ENCODE measurements at places on chromosomes 12 and 14. TPM values are rescaled to one million over a fixed set of nuclear protein-coding genes. Genes with fewer than 3 reads are reported as not detected.

- DNase-seq = no peak
Measured at GRCh38 chr14:51248016-51248987, 8.3 kb downstream of the TMX1 start.

DNA sequence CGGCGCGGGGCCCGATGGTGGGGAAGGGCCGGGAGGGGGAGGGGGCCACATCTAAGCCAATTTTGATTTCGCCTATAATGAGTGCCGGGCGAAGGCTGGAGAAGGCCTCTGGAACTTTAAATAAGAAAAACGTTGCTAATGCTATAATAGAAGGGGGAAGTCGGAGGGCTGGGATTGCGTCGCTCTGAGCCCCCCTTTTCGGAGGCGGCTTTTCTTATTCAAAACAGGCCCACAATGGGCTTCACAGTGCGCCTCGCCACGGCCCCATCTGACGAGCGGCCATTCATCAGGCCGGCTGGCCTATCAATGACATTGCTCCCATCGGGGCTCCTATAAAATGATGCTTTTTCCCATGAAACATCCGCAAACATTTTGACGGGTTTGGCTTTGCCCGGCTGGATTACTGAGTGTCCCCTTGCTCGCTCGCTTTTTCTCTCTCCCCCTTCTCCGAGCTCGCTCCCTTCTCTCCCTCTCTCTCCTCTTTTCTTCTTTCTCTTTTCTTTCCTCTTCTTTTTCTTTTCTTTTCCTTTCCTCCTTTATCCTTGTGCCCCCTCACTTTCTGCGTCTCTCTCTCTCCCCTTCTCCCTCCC lies at the start of gene RFX4:
Gene RFX4 (plus strand): TSS at position 364 of the 590 bp plus-strand sequence. CDS start 317 bp downstream, outside the sequence.
- DNase-seq = no peak

- no peak for DNase-seq
Measured at GRCh38 chr14:33738491-33738890, 212.4 kb downstream of the EGLN3 start.

- DNase-seq = no peak
Measured at GRCh38 chr12:57134949-57135348, 6.7 kb downstream of the LRP1 start.

GRCh38 chr12:47745485-47746041 lies 13.1 kb downstream of the RAPGEF3 start:
- DNase-seq = no peak

GRCh38 chr12:112357214-112357613 lies 25.0 kb downstream of the HECTD4 start:
- no peak for DNase-seq

- no peak for DNase-seq
Measured at GRCh38 chr14:90995785-90996184, 64.7 kb downstream of the RPS6KA5 start.

DNA sequence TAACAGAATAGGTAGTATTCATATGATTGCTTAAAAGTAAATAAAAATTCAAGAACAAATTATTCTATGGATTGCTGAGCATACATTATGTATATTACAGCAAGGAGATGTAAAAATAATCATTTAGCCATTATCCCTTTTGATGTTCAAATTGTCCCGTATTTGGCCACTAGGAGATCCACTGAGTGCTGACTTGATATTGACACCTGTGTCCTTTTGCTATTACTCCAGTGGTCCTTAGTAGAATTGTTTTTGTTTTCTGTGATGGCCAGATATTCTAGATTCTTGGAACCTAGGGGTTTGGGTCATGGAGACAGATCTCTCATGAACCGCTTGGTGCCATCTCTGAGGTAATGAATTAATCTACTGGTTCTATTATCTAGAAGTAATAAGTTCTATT lies 16.8 kb downstream of the ERO1A start:
- no peak for DNase-seq

GRCh38 chr14:92898566-92899131 lies 24.3 kb upstream of the CHGA start:
- DNase-seq = no peak

GRCh38 chr12:2775431-2775830 lies 19.3 kb upstream of the FKBP4 start:
- no peak for DNase-seq

DNA sequence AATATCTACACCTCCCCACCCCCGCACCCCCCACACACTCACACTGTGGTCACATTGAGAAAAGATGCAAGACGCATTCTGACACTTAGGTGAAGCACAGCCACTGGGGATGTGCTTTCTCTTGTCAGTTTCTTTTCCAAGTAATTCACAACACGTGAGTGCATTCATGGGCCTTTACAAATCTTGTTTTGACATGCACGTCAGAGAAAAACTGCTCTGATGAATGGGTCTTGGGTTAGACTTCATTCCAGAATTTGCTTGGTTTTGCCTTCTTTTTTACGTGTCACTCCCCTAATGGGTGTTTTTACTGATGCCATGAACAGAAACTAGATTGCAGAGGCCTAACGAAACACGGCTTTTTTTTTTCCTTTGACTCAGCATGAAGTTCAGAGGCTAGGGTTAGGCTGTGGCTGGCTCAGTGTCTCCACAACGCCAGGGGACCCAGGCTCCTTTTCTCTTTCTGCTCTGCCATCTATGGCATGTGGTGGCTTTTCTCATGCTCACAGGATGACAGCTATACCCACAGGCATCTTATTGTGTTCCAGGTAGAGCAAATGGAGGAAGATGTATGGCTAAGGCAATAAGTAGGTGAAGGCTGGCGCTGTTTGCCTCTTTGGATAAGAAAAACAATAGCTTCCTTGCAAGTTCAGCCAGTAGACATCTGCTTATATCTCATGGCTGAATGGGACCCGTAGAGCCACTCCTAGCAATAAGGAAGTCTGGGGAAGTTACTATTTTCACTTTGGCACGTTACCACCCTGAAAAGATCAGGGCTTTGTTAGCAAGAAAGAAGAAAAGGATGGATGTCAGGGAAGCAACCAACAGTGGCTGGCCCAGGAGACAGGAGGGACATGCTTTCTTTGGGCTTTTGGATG lies 253.3 kb downstream of the SLC15A4 start:
- DNase-seq = no peak

- DNase-seq = no peak
Measured at GRCh38 chr14:51789114-51789513, 71.3 kb upstream of the GNG2 start.

GRCh38 chr14:91401751-91402150 lies 15.9 kb downstream of the CCDC88C start:
- no peak for DNase-seq

Gene CDCA3
- 2.1 TPM for polyA plus RNA-seq

Gene PDE6H
- not detected for polyA plus RNA-seq

Gene ADAM20
- not detected for polyA plus RNA-seq

Gene SAMD4A
- 7.4 TPM for polyA plus RNA-seq

Gene SMIM41
- not detected for polyA plus RNA-seq

Gene AJUBA
- polyA plus RNA-seq = 14.6 TPM

Gene ETNK1
- 12.7 TPM for polyA plus RNA-seq

All from kidney (tissue), 22 donors.